Astrocyte (in vitro differentiated cells and primary cell): ENCODE measurements at places on chromosomes 6 and 20.

GRCh38 chr6:69907981-69908498, 41.7 kb downstream of the COL19A1 start:
- peak; percentile 10 for DNase-seq

DNA sequence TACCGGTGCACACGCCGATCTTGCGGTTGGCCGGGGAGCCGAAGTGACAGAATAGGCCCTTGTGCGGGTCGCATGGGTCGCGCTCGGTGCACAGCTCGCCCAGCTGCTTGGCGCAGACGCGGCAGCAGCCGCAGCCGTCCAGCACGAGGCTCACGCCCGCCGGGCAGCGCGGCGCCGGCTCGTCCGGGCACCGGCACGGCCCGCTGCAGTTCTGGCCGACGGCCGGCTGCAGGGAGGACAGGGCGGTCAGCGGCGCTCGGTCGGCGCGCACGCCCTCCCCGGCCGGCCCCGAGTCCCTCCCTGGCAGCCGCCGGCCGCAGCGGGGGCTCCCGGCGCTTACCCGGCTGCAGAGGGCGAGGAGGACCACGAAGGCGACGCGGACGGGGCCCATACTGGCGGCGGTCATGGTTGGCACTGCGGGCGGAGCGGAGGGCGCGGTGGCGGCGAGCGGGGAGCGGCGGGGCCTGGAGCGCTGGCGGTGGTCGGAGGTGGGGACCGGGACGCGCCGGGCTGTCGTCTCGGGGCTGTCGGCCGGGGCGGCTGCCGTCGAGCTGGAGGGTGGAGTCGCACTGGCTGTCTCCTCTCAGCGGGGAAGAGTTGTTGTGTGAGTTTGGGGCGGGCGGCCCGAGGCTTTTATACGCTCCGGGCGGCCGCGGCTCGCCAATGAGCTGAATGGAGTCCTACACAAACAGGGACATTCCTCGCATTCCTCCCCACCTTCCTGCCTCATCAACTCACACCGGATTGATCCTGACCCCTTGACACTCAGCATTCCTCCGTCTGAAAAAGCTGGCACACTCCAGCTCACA, at the start of gene CCN2:
Gene CCN2 (minus strand): TSS at position 606 of the 809 bp plus-strand sequence. CDS start 200 bp downstream, at position 406.
- DNase-seq: peak; percentile 99

GRCh38 chr6:99894815-99895214, 99.2 kb downstream of the MCHR2 start:
- no peak for DNase-seq

- DNase-seq: no peak
Measured at GRCh38 chr20:19701429-19701828, 56.6 kb upstream of the RIN2 start.

DNA sequence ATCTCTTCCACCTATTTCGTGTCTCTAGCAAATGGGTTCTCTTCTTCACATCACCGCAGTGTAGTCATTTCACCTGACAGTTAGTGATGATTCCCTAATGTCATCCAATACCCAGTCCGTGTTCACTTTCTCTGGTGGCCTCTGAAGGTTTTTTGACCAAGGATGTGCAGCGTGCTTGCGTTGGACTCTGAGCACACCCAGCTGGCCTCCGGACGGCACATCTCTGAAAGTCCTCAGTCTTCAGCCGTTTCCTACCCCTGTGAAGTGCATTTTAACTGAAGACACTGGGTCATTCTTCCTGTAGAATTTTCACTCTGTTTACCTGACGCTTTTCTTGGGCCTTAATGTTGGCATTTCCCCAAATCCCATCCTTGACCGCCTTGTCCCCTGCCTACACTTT, 98.7 kb downstream of the ERMARD start:
- no peak for DNase-seq

DNA sequence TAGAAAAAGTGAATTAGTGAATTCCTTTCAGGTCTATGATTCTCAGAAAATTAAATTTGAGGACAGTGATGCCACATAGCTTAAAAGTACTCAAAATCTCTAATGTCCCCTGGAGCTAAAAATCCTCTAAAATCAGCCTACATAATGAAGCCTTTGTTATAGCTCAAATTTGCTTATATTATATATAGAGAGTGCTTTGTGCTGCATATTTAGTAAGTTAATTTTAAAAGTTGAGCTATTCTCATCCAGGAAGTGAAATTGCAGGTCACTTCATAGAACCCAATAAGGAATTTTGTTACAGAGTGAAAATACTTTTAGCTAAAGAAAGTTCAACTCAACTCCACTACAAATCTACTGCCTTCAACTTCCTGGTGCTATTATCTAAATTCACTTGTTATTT, 507.5 kb upstream of the MAP3K7 start:
- no peak for DNase-seq

GRCh38 chr20:57705127-57705899, 4.5 kb downstream of the PMEPA1 start:
- no peak for DNase-seq

GRCh38 chr6:142749556-142749955, 195.4 kb downstream of the HIVEP2 start:
- no peak for DNase-seq

DNA sequence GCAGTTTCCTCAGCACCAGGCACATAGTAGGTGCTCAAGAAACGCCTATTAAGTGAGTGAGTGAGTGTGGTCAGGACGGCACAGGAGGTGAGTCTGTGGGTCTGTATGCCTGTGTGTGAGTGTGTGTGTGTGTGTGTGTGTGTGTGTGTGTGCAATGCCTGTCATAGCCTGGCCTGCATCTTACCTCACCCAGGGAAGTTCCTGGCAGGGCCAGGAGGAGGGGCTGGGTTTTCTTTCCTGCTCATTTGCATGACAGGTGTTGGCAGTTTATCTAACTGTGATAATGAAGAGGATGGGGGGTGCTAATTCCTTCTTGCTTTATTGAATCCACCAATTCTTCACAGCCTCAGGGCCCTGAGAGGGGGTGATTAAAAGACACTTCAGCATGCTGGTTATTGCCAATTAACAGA, 146.7 kb upstream of the MLN start:
- DNase-seq: no peak

GRCh38 chr6:155366325-155366724, 52.0 kb upstream of the TFB1M start:
- no peak for DNase-seq

- DNase-seq: no peak
Measured at GRCh38 chr20:57608516-57608915, 11.7 kb downstream of the ZBP1 start.

DNA sequence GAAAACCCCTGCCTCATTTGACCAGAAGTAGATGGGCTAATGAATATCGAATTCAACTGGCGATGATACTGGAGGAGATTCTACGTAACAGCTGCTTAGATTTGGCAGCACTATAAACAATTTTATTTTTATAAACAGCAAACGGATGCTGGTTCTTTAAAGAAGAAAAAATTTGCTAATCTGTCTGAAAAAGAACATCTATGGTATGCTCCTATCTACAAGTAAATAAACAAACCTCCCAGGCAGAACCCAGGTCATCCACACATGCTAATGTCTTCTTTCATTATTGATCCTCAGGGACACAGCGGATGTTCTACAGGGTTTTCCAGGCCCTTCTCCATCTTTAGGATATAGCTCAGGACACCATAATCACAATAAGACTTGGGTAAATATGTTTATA, 291.3 kb downstream of the ALDH8A1 start:
- DNase-seq: no peak

GRCh38 chr20:5584678-5585077, 165.5 kb upstream of the SHLD1 start:
- no peak for DNase-seq

DNA sequence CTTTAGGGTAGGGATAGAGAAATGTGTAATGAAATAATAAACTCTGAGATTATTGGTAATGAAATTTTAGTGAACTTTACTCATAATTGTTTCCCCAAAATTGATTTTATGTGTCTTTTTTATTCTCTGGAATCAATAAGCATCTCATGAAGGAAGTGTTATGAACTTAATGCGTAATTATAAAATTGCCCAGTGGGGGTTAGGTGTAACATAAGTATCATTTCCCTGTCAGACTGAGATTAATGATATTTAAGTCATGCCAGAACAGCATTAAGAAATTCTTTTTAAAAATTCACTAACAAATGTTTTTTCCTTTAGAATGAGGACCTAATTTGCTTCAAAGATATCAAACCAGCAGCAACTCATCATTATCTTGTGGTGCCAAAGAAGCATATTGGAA, 10.0 kb downstream of the HINT3 start:
- DNase-seq: no peak

DNA sequence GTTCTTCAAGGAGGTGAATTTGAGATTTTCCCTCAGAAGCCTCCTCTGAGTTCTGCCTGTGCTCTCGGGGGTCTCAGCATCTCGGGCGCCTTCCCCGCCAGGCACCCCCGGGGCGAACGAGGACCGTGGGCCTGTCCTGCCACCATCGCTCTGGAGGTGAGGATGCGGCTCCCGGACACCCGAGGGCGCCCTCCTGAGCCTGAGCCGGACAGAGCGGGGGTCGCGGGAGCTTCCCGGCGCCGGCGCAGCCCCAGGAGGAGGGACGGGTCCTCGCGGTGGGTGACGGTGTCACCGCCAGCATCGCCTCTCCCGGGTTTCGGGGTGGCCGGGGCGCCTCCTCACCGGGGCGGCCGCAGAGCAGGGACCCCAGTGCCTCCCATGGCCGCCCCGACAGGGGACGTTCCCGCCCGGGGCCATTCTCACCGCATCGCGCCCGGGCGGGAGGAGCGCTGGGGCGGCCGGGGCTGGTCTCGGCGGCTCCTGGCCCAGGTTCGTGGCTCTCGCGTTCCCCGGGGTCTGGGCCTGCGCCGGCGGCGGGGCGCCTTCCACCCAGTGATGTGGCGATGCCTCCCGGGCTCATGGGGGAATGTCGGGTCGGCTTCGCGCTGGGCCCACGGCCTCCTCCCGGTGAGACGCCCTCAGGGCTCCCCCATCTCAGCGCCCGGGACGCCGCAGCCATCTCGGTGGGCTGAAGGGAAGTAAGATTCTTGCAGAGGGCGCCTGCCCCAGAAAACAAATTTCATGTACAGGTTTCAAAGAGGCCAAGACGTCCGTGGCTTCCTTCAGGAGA, 210.5 kb downstream of the ERMARD start:
- no peak for DNase-seq

DNA sequence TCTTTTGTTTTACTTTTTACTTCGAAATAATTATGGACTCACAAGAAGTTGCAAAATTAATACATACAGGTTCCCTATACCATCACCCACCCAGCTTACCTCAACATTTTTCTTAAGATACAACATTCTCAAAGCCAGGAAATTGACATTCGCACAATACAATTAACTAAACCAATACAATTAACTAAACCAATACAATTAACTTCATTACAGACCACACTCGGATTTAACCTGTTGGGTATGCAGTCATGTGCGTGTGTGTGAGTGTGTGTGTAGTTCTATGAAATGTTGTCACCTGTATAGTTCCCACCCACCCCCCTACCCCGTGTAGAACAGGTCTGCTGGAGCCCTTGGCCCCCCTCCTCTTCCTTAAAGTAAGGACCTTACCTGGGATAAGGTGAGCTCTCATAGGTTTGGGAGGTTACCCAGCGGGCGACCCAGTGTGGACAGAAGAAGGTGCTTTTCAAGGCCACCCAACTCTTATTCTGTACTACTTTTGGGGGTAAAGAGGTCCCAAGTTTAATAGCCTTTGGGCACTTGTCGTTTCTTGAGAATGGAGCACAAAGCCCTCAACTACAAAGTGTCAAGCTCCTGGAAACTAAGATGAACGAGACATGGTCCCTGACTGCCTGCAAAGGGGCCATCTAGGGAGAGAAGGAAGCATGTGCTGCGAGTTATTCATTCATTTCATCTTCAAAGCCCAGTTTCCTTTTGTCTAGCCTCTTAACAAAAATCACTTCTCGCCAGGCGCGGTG, 544 bp upstream of the STK38 start:
- no peak for DNase-seq

DNA sequence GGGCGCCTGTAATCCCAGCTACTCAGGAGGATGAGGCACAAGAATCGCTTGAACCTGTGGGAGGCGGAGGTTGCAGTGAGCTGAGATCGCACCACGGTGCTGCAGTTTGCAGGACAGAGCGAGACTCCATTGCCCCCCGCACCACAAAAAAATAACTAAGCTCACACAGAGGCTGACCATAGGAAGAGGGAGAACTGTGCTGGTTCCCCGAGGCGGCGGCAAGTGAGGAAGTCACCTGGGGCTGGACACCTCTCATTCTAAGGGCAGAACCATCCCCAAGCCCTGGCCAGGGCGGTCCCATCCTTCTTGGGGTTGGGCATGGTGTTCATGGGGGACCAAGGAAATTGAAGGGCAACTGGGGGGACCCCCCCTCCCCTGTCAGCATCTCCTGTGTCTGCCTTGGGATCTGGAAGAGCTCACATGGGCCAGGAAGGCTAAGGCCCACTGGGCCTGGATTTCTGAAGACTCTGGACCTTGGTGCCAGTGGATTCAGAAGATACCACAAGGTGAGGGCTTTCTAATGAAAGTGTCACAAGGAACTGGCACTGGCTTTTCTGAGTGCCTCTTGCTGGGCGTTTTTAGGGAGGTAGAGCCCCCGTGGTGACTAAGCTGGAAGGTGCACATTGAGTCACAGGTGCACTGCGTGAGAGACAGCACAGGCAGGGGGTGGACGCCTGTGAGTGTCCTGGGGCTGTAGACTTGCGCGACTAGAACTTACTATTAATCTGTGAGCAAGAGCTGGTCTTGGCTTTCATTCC, 11.5 kb downstream of the IRF4 start:
- DNase-seq: no peak

DNA sequence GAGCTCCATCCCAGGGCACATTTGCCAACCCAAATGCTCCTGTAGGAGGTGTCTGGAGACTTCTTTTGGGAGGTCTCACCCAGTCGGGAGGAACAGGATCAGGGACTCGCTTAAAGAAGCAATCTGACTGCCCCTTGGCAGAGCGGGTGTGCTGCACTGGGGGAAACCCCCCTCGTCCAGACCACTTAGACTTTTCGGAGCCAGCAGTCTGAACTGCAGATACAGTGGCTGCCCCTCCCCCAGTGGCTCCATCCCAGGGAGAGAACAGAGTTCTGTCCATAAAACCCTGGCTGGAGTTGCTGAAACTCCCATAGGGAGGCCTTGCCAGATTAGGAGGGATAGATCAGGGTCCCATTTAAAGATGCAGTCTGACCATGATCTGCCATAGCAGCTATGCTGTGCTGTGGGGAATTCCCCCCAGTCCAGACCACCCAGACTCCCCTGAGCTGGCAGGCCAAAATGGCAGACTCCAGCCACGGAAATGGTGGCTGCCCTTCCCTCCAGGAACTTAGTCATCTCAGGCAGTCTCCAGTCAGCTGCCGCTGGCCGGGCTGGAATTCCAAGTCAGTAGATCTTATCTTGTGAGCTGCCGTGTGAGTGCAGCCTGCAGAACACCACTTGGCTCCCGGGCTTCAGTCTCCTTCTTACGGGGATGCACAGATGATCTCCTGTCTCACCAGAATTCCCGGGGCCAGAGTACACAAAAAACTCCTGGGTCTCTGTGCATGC, 278.1 kb upstream of the SASH1 start:
- DNase-seq: peak; percentile 83

DNA sequence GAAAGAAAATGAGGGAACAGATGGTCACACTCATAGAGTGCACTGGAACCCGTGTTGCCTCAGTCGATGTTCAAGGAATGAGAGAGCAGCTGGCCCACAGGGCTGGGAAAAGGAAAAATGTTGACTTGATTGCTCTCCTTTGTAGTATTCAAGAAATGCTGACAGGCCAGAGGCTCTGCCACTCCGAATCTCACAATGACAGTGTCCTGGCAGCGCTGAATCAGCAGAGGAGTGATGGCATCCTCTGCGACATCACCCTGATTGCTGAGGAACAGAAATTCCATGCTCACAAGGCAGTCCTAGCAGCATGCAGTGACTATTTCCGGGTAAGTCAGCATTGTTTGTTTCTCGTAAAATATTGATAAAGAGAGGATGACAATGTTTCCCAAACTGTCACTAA, 51.3 kb downstream of the KLHL32 start:
- DNase-seq: no peak

GRCh38 chr20:46939031-46939965, 44.7 kb downstream of the EYA2 start:
- no peak for DNase-seq
